ENCODE measurements at places on chromosomes 7 and 10.

GRCh38 chr7:106767078-106767477, 98.0 kb upstream of the PIK3CG start:
- DNase-seq: no peak

DNA sequence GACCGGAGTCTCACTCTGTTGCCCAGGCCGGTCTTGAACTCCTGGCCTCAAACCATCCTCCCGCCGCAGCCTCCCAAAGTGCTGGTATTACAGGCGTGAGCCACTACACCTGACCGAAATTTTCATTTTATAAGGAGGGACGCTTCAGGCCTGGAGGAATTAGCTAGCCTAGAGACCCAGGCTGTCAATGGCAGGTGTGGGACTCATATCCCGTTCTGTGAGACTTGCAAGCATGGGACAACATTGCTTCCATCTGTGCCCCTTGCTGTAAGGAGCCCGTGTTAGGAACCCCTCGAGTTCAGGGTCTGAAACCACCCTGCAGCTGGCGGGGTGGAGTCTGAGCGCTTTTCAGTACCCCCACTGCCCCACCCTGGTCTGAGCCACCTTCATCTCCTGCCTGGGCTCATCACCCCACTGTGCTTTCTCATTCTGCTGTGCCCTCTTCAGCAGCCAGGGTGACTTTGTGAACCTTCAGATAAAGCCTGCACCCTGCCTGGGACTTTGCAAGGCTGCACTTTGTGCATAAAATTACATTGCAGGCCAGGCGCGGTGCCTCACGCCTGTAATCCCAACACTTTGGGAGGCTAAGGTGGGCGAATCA, 1.3 kb upstream of the DAGLB start:
- DNase-seq: no peak

DNA sequence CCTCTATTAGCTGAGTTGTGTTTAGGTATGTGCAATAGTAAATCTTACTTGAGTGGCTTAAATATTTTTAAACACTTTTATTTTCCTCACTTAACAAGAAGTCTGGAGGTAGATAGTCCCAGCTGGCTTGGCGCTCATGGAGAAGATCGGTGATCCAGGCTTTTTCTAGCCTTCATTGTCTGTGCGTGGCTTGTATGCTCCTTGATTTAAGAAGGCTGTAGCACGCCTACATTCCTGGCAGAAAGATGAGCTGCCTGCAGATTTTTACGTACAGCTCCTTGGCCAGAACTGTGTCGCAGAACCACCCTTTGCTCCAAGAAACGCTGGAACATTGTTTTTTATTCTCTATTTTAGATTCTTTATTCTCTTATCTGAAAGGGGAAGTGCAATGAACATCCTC, 284.1 kb downstream of the KIF20B start:
- DNase-seq: no peak

DNA sequence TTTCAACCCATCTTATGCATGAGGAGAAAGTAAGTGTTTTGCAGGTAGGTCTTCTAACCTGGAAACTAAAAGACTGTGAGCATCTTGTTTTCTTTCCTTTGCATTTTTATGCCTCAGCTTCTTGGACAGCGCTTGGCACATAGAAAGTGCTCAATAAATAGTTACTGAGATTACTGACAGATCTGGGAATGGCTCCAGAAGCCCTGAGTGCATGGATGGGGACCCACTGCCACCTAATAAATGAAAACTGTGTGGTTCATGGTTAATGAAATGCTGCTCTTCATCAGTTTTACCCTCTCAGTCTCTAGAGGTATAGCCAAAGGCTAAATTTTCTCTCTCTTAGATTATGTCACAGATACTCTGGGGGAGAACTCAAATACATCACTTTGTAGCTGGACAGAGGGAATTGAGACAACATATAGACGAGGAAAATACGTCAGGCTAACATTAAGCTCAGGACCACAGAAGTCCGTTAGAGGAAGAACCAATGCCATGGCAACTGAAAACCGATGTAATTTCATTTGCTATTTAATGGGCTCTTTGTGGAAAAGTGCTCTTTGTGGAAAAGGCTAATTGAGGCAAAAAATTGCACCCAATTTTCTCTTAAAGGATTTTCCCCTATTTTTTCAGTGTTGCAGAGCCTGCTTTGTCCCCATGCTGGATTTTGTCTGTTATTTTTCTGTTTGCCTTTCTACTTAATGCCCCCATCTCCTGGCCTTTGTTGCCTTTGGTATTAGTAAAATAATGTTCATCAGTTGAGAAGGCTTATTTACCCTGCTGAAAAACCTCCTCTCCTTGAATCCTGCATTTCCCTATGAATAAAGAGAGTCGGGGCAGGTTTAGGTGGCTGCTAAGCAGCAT, 17.8 kb downstream of the ASB4 start:
- DNase-seq: no peak

All from ovary (tissue), 10 donors.